Renal cortical epithelial cell (primary cell): ENCODE measurements at places on chromosomes 7 and 10. TPM values are rescaled to one million over a fixed set of nuclear protein-coding genes. Genes with fewer than 3 reads are reported as not detected.

DNA sequence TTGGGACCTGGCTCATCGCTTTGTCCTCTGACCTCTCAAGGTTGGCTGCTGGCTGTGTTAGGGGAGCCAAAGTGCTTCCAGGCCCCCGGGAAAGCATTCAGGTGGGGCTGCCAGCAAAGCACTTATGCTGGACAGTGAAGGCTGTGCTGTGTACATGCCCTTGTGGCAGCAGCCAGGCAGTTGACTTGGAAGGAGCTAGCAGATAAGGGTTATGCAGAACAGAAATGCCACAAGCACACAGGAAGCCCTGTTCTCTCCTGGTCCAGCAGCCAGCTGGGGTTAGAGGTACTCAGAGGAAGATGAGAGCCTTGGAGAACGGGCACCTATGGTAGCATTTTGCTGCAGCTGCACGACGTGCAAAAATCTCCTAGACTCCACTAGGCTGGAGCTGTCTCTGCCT lies 35.2 kb upstream of the OR9A4 start:
- no peak for DNase-seq

DNA sequence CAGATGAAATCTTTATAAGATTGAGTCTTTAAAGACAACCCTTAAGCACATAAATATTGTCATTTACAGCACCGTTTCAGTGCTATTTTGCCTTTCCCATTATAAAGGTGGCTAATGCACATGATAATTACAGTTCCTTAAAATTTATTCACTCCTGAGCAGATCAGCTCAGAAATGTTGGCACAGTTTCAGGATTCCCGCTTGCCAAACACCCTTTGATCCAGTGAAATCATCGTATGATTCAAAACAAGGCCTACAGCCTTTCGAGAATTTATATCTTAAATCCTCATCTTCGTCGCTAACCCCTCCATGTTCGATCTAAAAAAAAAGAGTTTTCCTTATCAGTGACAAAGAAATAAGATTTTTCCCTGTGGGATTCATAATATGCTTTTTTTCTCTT lies 14.1 kb upstream of the SOSTDC1 start:
- peak; percentile 37 for DNase-seq

BAIAP2L1 gene
- total RNA-seq, result 21.4 and 25.8 TPM in 2 replicates

GRCh38 chr7:919114-919442 lies 35.4 kb downstream of the ADAP1 start:
- DNase-seq, result no peak
